Stimulated activated CD4-positive, alpha-beta T cell treated with anti-CD3 and anti-CD28 coated beads, Interleukin-4, amount 100 ng/mL, for 24 hours (primary cell): ENCODE measurements at places on chromosomes 3 and 15.

GRCh38 chr3:132983143-132983770 is 54.9 kb upstream of the TMEM108 start:
- DNase-seq, result no peak

GRCh38 chr15:25249236-25250010 is 189.4 kb downstream of the UBE3A start:
- no peak for DNase-seq

DNA sequence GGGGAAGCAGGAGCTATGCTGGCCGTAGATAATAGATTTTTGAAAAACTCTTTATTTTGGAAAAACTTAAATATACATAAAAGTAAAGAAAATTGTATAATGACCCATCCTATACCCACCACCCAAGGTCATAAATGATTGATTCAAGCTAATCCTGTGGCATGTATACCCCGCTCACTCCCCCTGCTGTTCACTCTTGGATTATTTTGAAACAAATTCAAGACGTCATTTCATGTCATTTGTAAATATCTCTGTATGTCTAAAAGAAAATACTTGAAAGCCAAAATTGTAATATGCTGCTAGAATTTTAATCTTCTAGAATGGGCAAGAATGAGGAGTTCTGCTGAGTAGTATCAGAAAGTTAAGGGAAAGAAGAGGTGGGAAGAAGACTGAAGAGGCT is 241.7 kb downstream of the FEZF2 start:
- DNase-seq, result no peak

- DNase-seq, result peak; percentile 19
These were observed 35.1 kb upstream of the SPTBN5 start for GRCh38 chr15:41928637-41929620.

GRCh38 chr3:143482106-143483088 is 362.8 kb downstream of the CHST2 start:
- DNase-seq, result no peak

GRCh38 chr15:57726411-57726810 is 19.9 kb downstream of the POLR2M start:
- DNase-seq, result no peak

DNA sequence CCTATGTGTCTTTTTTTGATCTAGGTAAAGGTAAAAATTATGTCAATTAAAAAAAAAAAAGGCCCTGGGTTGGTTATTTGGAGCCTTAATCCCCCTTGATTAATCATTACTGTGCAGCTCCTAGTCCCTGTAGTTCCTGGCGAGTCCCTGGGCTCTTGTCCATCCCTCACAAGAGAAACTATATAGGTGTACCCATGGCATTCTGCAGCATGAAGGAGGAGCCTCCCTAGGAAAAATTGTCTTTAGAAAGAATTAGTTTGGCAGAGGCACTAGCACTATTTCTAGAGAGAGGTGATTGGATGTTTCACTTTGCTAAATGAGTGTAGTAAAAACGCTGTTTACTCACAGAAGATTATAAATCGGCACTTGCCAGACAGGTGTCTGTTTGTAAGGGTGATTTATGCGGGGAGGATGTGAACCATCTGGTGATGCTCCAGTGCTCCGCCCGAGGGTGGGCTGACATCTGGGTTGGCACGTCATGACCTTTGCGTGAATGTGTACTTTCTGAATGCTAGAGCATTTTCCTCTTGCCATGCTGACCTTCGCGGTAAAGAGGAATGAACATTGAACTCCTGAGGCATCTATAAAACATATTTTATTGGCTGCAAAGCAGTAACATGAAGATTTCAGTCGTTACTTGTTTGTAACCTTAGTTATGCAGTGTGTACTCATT is 12.6 kb downstream of the PLCL2 start:
- DNase-seq, result peak; percentile 40

DNA sequence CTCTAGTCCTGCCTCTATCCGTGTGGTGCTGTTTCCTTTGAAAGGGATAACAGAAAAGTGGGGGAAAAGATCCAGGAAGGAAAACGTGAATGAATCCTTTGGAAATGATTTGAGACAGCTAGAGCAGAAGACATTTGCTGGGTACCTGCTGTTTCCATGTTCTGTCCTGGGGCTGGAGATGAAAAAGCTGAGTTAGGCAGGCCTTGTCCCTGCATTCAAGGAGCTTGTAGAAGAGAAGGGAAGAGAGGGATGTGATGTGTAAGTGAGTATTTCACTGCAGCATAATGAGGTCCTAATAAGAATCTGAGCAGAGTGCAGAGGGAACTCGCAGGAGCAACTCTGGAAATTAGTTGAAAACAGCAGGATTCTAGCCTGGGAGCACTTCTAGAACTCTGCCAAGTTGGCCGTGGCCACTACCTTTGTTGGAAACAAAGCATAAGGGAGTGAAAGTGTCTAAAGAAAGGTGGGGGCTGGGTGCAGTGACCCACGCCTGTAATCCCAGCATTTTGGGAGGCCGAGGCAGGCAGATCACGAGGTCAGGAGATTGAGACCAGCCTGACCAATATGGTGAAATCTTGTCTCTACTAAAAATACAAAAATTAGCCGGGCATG is 13.8 kb upstream of the SEMA4B start:
- DNase-seq, result no peak
